ENCODE measurements at places on chromosomes 16 and 17.

GRCh38 chr16:85370543-85370880 is 242.6 kb upstream of the GSE1 start:
- no peak for DNase-seq

- DNase-seq = no peak
Measured at GRCh38 chr16:4217204-4218131, 24.4 kb downstream of the SRL start.

- no peak for DNase-seq
Measured at GRCh38 chr16:3625911-3626732, 14.7 kb upstream of the SLX4 start.

- no peak for DNase-seq
Measured at GRCh38 chr17:77790143-77790829, 168.2 kb upstream of the TNRC6C start.

DNA sequence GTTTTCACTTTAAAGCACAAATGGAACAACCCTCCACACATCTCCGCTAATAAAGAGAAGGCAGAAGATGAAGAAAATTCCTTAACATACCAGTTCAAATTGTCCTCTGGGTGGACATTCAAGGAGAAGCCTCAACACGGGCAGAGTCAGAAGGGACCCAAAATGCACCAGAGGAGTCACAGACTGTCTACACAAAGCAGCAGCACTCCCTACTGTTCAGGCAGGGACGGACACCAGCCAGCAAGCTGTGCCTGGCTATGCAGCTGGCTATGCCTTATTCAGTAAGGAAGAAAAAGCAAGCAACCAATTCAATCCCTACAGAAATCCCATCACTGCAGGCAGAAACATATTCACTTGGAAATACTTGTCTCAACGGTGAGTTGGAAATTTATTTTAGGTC is 8.1 kb downstream of the DNAJC7 start:
- DNase-seq = no peak

GRCh38 chr17:8163978-8164814 is 1.4 kb upstream of the VAMP2 start:
- DNase-seq = peak; percentile 83

DNA sequence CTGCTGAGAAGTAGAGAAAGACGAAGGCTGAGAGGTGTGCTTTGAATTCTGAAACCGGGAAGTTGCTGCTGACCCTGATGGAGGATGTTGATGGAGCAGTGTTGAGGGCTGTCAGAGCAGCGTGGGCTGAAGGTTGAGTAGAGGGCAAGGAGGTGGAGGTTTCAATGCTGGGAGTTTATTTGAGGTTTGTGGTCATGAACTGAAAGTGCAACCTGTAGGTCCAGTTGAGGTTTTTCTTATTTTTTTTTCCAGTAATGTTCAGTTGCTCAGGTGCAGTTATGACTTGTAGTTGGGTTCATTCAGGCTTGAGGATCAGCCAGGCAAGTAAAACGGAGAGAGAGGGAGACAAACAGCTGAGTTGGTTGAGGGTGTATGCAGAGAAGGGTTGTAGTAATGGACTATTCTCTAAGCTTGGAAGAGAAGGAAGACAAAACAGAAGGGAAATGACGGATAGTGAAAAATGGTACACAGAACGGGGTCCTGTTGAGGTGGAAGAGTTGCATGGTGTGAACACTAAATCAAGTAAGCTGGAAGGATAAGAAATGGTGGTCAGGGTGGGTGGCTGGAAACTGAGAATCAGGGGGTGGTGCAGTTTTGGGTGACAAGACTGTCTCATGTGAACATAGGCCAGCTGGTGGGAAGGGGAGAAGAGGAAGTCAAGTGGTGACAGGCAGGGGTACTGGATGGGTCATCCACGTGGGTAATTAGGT is 8.7 kb upstream of the UBE2G1 start:
- DNase-seq = peak; percentile 81

DNA sequence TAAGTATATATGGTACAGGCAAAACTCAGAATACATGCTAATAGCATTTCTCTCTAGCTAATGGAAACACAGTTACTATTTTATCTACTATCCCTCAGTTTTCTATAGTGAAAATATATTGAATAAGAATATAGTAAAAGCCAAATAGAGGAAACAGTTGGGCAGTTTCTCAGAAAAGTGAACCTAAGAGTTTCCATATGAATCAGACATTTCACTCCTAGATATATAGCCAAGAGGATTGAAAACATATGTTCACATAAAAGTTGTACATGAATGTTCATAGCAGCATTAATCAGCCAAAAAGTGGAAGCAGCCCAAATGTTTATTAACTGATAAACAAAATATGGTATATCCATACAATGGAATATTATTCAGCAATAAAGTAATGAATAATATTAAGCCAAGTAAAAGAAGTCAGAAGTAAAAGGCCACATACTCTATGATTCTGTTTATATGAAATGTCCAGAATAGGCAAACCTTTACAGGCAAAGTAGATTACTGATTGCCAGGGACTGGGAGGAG is 134.6 kb downstream of the CYB561 start:
- no peak for DNase-seq

DNA sequence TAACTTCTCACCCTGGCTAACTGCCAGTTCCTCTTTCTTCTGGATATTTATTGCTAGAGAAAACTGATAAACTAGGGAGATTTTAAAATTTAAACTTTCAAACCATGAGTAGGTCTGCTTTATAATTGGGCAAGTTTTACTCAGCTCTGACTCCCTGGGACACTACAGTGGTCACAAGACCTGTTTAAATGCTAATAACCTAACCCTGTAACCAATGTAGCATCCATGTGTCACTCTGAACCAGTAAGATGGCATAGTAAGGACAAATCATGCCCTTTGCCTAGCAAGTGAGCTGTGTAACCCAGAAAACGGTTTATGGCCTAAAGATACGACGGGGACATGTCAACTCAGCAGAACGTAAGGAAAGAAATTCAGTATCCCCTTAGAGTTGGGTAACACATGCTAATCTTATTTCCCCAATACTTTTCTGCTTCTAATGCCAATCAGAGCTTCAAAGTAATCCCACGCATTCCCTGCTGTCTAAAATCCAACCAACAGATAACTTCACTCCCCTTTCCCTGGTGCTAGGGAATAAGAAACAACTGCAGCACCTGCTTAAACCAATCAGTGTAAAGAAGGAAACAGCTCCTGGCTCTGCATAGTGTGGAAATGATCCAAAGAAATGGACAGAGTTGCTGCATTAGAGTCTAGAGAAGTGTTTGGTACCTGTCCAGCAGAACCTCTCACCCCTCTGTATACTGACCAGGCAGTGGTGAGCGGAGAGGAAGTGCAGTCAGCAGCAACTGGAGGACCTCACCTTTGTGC is 85.7 kb downstream of the NCOR1 start:
- no peak for DNase-seq

- DNase-seq = peak; percentile 71
Measured at GRCh38 chr17:80981062-80981902, 10.4 kb upstream of the CHMP6 start.

GRCh38 chr17:42612013-42612412 is 2.5 kb downstream of the TUBG1 start:
- no peak for DNase-seq

GRCh38 chr16:54517181-54517580 is 230.6 kb upstream of the IRX3 start:
- DNase-seq = no peak

DNA sequence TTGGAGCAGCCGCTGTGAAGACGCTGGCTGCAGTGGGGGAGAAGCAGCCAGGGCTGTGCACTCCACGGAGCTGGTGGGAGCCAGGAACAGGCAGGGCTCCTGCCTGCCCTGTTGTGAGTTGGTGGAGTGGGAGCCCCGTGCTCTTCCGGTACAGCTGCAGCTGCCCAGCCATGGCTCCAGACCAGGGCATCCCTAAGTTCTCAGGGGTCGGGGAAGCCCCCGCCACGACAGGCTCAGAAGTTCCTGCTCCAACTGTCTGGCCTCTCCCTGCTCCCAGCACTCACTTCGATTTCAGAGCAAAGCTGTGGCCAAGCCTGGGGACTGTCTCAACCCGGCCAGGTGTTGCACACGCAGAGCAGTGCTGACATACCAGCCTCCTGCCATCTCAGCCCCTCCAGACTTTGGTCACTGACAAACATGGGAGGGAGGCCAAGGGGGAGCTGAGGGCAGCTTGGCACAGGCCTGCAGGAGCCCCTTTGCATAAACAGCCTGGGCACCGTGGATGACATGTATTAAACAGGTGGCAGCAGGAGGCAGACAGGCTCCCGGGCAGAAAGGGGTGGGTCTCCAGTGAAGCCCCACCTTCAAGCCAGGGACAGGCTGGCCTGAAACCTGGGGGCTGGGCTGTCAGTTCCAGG is 13.9 kb upstream of the KDM8 start:
- no peak for DNase-seq

GRCh38 chr16:78659216-78659615 is 559.8 kb downstream of the WWOX start:
- no peak for DNase-seq

GRCh38 chr16:24683847-24684493 is 45.5 kb upstream of the TNRC6A start:
- DNase-seq = no peak

- DNase-seq = no peak
Measured at GRCh38 chr16:35714665-35715064, 2255.3 kb downstream of the TP53TG3F start.

GRCh38 chr16:48433850-48434530 is 48.8 kb upstream of the SIAH1 start:
- no peak for DNase-seq

DNA sequence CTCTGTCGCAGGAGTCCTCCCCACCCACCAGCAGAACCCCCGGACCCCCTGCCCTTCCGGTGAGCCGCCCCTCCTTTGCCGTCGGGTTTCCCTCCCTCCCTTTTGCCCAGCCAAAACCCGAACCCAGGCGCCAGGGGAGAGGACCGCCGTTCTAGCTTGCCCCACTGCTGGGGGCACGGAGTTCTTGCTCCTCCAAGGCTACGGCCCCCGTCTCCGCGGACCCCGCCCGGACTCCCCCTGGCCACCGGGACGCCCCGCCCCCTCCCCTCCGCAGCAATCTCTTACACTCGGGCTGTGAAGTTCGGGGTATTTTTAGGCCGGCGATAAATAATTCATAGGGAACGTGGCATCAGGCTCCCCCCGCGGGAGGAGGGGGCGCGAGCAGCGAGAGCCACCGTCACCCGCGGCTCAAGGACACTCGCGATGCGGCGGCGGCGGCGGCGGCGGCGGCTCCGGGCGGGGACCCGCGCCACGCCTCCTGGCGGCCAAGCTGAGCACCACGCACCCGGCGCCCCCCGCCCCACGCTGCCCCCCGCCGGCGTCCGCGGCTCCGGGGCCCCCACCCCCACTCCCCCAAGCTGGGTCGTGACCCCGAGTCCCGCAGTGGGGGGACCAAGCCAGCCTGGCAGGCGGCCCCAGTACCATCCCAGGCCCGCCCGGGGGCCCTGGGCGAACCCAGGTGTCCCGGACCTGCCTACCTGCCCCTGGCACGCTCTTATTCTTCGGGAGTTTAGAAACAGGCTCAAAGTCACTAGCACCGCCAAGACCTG is at the start of gene GRIN2C:
GRIN2C (minus strand) TSS at position 427 of the 770 bp plus-strand sequence. CDS start 4,793 bp downstream, outside the sequence.
- peak; percentile 43 for DNase-seq

GRCh38 chr17:28573040-28573380 is 1.7 kb upstream of the PIGS start:
- no peak for DNase-seq

- DNase-seq = peak; percentile 64
Measured at GRCh38 chr16:69311533-69312387, 610 bp downstream of the VPS4A start.

DNA sequence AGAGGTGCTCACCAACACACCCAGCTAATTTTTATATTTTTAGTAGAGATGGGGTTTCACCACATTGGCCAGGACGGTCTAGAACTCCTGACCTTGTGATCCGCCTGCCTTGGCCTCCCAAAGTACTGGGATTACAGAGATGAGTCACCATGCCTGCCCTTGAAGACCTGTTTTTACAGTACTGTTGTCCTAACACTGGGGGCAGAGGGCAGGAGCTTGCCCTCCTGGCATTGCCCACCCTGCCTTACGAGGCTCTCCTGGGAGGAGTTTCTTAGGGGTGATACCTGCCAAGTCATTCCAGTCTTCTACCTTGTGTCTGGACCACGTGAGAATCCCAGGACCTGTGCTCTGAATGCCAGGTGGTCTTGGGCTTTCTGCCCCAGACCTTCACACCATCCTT is 2.7 kb downstream of the ASPSCR1 start:
- DNase-seq = no peak

- no peak for DNase-seq
Measured at GRCh38 chr17:82276938-82277337, 3.4 kb upstream of the CSNK1D start.

DNA sequence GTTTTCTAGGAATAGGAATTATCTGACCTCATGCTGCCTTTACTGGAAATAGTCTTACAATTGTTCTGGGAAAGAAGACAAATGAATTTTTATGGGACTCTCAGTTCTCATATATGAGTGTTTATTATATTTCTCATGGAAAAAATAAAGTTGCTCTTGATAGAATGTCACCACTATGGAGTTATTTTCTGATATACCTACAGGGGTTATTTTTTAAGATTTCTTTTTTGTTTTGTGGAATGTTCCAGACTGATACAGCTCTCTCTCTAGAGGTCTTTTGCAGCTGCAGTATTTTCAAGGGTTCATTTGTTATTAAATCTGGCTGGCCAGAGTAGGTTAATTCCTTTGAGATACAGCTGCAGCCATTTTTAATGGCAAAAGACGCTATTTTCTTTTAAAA is 100.7 kb downstream of the ABCA8 start:
- no peak for DNase-seq

- DNase-seq = peak; percentile 43
Measured at GRCh38 chr16:56041556-56042140, 149.6 kb upstream of the GNAO1 start.

GRCh38 chr16:54792811-54793210 is 137.9 kb upstream of the IRX5 start:
- DNase-seq = no peak

GRCh38 chr16:56163938-56164337 is 27.4 kb upstream of the GNAO1 start:
- no peak for DNase-seq

- no peak for DNase-seq
Measured at GRCh38 chr16:58086381-58087208, 42.6 kb downstream of the CFAP20 start.

DNA sequence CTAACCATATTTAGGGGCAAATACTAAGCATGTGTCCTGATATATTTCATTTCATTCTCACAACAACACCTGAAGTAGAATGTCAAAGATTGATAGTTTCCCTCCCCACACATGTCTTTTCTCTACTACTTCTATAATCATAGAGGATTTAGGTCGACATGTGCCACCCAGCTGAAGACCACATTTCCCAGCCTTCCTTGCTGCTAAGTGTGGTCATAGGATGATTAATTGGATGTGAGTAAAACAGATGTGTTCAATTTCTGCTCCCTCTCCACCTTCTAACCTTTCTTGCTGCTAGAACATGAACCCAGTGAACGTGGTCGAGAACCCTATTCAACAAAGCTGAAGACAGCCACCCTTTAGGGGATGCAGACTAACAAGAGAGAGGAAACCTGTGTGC is 18.8 kb upstream of the HLF start:
- no peak for DNase-seq

- DNase-seq = no peak
Measured at GRCh38 chr16:11597235-11598095, 10.7 kb upstream of the LITAF start.

DNA sequence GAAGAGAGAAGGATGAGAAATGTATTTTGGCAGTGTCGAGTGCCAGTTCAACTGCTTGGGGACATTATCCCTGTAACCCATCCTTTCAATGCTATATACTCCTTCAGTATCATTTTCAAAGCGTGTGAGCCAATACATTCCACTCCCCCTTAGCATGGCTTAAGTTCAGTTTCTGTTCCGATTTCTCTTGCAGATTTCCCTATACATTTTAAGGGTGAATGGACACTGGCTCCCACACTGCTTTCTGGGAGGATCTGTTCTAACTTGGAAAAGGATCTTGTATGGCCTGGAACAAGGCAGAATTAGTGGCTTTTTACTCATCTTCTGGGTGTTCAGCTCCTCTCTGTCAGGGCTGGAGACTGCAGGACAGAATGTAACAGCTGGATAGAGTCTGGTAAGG is 333.8 kb downstream of the HAPSTR1 start:
- DNase-seq = no peak

All from activated T-cell treated with anti-CD3 and anti-CD28 coated beads, Interleukin-2, amount 50 U/mL, for 48 hours (primary cell).